ENCODE measurements at places on chromosomes 1 and 21.

DNA sequence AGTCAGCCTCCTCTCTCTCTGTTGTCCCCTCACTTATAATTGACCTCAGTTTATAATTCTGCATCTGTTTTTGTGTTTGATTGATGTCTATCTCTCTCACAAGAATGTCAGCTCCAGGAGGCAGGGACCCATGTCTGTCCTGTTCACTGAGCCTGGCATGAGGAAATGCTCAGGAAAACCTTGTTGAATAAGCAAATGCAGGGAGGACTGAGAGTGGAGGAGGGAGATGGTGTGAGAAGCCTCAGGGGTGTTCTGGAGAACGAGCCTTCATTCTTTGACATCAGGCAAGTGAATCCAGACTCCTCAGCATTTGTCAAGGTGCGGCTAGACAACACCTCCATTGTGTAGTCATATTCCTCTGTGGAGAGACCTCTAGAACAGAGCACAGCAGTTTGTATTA is 45.5 kb downstream of the MAN1C1 start:
- no peak for DNase-seq

DNA sequence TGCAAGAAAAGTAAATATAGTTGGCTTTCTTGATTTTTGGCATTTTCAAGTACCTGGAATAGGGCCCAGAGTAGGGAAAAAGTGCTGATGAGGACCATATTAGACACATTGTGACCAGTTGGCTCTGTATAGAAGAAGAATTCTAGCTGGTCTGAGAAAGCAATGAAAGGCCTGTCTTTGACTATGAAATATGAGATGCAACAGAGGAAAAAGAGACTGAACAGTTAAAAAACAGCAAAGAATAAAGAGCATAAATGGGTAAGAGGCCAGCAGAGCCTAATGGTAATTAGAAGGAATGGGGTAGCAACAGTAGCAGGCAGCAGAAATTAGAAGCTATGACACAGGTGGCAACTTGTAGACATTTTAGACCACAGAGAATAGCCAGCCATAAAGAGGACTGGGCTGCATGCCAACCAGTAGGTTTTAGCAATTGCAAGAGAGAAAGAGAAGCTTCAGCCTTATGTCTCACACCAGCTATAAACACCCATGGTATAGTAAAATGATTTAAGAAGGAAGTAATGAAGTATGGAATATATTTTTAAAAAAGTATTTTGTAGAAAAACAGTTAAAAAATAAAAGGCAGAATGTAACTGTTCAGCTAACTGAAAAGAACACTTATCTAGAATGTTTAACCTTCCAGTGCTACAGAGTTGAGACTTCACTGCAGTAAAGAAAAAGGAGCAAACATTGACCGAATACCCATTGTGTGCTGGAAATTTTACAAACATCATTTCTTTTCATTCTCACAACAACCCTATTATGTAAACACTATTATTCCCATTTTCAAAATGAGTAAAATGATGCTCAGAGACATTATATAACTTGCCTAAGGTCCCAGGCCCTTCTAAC is 114.1 kb downstream of the LHX4 start:
- peak; percentile 24 for DNase-seq

DNA sequence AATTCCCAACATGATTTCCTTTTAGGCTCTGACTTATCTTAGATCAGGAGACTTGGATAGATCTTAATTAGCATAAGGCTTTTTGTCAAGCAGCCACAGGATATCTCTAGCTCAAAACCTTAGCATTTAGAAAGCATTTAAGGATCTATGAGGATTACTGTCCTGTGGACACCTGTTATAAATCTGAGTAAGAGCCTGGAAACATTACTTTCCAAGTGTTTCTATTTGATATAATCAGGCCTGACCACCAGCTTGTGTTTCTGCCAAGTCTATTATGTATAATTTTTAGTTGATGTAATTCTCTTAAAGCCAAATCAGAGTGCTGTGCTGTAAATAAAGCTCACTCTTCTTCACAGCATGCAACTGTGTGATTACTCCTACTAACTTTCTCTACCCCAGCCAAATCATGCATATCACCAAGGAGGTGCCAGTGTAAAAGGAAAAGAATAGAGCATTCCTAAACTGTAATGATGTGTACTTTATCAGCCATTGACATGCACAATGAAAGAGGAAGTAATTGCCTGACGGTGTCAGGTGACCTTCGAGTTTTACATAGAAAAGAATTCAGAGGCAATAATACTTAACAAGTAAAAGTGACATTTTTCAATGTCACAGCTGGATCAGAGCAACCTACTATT is 309.9 kb upstream of the PRMT6 start:
- DNase-seq, result no peak

DNA sequence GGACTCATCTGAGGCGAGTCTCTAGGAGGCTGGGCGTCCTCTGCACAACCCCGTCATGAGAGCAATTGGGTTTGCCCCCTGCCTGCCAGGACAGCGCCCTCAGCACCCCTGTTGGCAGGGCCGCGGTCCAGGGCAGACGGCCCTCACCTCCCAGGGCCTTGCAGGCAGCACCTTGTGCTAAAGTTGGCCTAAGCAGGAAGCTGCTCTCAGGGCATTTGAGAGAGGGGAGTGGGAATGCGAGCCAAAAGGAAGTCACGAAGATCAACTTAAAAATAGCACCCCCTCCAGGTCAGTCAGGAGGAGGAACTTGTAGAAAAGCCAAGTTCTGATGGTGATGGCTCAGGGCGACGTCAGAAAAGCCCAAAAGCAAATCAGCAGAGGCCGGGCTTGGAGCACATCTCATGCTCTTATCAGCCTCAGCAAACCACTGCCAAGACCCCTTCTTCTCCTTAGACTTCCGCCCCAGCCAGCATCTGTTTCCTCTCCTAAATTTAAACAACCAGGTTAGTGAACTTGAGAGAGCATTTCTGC is 12.6 kb upstream of the ADORA3 start:
- peak; percentile 100 for DNase-seq

- no peak for DNase-seq
Measured at GRCh38 chr21:10272216-10272615, 249.2 kb upstream of the TPTE start.
